ENCODE measurements at places on chromosomes 16 and 17.

GRCh38 chr16:1042049-1042744, 30.4 kb upstream of the SSTR5 start:
- DNase-seq = no peak

DNA sequence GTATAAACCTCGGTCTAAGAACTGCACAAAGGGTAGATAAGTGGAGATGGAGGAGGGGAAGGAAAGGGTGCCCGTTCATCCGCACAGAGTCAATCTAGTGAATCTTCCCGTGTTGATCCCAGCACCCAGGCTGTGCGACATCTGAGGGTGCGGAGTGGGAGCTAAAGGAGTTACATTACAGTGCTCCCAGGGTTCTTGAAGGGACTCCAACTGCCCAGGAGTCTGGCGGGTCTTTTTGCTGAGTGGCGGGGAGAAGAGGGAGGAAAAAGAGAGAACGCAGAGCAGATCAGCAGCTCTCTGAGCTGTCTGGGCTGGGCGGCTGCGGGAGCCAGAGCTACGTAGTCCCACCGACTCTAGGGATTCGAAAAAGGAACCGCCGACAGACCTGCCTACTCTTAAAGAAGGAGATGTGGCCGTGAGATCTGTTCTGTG, 1.6 kb upstream of the CA10 start:
- no peak for DNase-seq

DNA sequence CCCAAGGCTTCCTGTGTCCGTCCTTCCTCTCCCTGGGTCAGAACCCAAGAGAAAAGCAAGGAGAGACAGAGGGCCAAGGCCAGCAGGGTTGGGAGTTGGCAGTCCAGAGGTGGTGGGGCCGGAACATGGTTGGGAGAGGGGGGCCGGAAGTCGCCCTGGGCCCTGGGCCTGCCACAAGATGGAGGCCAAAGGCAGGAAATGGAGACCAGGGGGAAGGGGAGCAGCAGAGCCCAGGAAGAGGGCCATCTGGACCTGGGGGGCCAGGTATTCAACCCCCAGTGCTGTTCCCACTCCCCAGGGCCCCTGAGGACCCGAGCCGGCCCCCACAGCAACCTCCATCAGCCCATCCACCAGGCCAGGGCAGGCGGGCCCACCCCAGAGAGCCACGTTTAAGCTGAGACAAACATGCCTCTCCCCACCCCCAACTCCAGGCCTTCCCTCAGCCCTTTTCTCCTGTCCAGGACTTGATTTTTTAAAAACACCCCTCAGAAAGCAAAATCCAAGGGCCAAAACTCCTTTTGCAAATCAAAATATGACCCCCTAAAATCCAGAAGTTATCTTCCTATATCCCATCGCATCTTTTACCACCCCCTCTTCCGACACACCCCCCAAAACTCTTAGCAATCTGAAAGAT, 4.4 kb upstream of the BCL6B start:
- DNase-seq = no peak

DNA sequence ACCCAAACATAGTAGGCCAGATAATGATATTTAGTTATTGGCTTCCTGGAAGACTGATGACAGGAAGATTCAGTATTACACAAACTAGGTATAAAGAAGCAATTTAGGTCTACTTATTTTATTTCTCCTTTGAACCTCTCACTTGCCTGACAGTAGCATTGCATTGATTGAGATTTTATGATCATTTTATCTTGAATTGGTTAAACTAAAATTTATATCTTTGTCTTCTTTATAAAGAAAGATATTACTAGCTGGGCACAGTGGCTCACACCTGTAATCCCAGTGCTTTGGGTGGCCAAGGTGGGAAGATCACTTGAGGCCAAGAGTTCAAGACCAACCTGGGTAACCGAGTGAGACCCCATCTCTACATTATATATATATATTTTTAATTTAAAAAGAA, 14.4 kb downstream of the HLF start:
- DNase-seq = no peak

DNA sequence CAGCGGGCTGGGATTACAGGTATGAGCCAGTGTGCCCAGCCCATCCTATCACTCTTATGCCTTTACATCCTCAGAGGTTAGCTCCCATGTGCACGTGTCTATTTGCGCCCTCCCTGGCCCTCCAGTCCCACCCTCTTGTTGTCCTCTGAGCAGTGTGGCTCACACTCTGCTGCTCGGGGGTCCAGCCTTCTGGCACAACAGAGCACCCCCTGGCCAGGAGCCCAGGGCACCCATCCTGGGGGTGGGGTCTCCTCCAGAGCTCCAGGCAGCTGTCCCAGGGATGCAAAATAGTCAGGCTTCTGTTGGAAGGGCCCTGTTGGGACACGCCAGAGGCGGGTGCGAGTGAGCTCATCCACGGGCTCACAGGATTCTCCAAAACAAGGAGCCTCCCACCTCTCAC, 11.7 kb upstream of the FAM83G start:
- DNase-seq = no peak

GRCh38 chr17:3528880-3529511, 28.6 kb downstream of the TRPV3 start:
- DNase-seq = no peak

DNA sequence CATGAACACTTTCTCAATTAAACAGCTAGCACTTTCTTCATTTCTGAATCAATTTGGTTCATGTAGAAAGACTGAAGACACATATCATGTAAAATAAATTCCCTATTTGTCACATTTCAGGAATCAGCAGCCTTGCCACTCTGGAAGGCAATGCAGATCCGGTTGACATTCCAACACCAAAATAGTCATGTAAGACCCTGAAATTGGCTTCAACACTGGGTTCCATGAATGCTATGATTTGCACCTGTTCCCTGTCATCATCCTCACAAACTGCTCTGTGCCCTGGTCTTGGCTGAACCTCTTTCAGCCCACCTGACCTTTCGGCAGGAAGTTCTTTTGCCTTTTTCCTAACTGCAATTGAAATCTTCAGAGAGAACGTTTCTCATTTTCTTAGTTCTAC, 156.9 kb downstream of the CDH8 start:
- no peak for DNase-seq

GRCh38 chr16:28981517-28981916, 3.3 kb upstream of the LAT start:
- DNase-seq = no peak

GRCh38 chr16:82848013-82848412, 221.2 kb downstream of the CDH13 start:
- no peak for DNase-seq

GRCh38 chr16:8237452-8237851, 352.9 kb downstream of the TMEM114 start:
- no peak for DNase-seq

DNA sequence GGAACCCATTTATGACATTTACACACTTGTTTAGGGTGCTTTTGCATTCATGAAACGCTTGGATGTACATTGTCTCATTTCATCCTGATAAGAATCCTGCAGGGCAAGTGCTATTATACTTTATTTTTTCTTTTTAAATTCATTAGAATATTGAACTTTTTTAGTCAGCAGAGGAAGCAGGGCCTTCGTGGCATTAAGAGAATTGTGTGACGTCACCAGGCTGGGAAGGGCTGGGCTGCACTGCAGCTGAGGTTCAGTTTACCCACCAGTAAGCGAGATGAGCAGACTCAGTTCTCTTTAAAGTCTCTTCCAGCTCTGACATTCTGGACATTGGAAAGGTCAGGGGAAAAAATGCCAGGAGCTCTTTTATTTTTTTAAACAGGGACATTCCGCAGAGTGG, 159.0 kb downstream of the MRM1 start:
- DNase-seq = no peak

DNA sequence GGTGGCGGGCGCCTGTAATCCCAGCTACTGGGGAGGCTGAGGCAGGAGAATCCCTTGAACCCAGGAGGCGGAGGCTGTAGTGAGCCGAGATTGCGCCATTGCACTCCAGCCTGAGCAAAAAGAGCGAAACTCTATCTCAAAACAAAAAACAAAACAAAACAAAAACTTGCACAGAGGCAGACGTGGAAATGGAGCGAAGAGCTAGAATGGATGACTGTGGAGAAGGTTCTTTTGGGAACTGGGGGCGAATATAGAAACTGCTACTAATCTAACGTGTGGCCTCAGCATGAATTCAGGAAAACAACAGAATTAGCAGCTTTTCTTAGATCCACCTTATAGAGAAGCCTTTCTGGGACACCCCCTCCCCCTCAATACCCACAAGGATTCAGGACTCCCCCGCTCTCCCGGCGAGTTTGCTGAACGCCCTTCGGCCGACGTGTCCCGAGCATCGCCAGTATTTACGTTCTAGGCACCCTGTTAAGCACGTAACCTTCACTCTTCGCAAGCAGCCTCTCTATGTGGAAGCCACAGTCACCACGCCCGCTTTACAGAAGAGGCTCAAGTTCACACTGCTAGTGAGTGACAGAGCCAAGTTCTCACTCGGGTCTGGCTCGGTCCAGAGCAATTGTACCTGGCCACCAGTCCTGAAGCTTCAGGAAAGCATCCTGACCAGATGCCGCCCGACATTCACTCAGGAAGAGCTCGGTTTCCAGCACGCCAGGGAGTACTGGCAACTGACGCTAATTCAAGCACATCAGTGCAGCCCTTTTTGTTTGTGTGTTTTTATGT, 13.3 kb upstream of the ABR start:
- no peak for DNase-seq

DNA sequence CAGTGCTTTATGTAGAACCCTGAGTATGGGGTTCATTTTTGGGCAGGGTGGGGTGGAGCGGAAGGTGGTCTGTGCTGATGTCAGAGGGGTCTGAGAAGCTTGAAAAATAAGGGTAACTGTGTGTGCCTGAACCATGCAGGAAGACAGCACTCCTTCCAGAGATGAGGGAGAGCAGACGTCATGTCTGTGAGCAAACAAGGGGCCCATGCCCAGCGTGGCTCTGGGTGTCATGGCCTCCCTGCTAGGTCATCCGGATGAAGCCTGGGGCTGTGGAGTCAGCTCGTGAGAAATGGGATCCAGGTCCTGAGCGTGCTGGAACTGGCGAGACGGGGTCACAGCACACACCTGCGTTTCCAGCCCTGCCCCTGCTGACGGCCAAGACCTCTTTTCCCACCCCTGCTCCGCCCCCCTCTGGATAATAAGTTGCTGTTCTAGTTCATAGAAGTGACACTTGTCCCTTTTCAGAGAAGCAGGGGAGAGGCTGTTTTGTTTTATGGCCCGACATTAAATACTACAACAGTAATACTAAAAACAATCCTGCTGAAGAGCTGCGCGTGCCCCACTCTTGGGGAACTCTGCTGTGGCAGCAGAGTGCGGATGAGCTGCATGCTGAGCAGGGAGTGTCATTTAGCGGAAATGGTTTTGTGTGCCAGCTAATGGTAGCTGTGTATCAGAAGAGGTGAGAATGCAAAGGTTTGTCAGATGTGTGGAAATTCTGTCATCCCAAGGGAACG, 92.6 kb downstream of the RPTOR start:
- DNase-seq = no peak

- no peak for DNase-seq
Observed at GRCh38 chr17:4544951-4545216, 10.3 kb downstream of the MYBBP1A start.

- DNase-seq = no peak
Observed at GRCh38 chr16:57283214-57283958, 1.1 kb downstream of the PLLP start.

- no peak for DNase-seq
Observed at GRCh38 chr16:51153577-51154031, 2.5 kb upstream of the SALL1 start.

DNA sequence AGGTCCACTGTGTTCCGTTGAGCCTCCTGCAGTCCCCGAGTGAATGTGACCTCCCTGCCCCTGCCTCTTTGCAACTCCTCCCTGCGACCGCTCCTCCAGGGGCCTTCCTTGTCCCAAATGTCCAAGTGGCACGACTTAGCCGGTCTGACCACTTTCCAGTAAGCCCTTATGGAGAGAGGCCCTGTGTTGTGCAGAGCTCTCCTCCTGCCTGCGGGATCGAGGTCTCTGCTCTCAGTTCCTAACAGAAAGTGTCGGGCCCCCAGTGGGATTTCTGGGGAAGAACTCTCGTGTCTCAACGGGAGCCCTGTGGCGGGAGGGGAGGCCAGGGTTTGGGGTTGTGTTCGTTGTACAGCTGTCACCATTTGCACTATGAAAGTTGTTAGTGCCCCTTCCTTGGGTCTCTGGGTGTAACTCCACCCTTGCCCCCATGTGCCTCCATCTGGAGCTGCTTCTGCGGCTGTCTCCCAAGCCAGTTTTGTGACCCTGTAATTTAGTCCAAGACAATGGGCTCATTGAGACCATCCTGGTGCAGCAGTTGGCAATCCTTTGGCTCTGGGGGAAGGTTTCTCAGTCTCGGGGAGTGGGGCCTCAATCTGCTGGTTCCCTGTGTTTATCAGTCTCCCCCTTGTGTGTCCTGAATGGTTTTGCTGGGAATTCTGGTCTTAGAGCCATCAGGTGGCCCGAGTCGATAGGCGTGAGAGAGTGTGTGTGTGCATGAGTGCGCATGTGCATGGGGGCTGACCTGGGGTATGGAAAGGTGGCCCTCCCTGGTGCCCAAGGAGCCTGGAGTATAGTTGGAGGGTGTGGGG, 234.5 kb downstream of the SEC14L1 start:
- no peak for DNase-seq

- DNase-seq = no peak
Observed at GRCh38 chr17:40980596-40980995, 3.5 kb downstream of the KRT40 start.

Data from NCI-H774 (cell line).